ENCODE measurements at places on chromosomes 2 and 18.
A peak's percentile ranks its signal among the peaks of the same experiment; 100 is the strongest.

- DNase-seq, result no peak
Observed at GRCh38 chr2:69012310-69013141, 453 bp upstream of the ANTXR1 start.

GRCh38 chr2:27932396-27932795, 41.9 kb downstream of the BABAM2 start:
- DNase-seq, result no peak

- DNase-seq, result peak; percentile 83
Observed at GRCh38 chr2:51995293-51995692, 963.4 kb upstream of the NRXN1 start.

DNA sequence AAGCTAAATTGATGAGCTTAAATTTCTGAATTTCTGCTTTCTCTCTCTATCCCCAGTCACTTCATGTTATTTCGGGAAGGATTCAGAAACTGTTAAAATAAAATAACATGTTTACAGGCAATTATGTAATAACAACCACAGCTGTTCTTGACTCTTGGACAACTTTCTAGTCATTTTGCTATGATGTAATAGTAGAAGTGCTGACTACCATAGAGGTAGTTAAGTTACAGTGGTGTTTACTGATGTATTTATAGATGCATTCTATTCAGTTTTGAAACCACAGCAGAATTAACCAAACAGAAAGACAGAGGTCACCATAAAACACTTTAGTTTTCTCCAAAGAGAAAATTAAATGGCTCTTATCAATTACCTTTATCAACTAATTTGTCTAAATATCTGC, 1292.0 kb upstream of the CHAC2 start:
- no peak for DNase-seq

DNA sequence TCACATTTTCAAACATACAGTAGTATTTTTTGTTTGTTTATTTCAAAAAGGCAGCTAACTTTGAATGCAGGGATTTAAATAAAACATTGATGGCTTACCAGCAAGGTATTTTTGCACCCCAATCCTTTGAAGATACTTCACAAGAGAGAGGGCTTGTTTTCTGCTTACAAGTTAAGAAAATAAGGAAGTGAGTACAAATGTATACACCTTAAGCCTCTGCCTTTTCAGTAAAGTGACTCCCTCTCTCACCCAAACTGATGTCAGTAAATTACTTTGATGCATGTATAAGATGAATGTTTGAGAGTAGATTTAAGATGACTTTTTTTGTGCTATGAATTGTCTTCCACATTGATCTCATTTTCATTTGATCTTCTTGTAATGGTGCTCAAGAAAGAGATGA, 820.0 kb downstream of the CPS1 start:
- DNase-seq, result no peak

DNA sequence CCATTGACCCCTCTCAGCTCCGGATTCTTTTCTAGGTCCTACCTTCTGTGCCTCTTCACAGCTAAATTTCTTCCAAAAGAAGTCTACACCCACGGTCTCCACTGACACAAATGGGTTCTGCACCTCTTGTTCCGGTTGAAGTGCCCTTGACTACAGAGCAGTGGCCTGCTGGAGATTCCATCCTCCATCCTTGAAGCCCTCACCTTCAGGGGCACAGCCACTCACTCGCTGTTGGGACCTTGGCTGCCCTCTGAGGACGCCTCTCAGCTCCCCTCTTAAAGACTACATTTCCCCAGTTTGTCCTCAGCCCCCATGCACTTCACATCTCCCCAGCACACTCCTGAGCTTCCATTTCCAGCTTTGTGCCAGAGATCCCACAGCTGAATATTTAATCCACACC, 226.3 kb downstream of the ATAD2B start:
- DNase-seq, result no peak

GRCh38 chr2:127572841-127573240, 37.4 kb downstream of the MYO7B start:
- no peak for DNase-seq

DNA sequence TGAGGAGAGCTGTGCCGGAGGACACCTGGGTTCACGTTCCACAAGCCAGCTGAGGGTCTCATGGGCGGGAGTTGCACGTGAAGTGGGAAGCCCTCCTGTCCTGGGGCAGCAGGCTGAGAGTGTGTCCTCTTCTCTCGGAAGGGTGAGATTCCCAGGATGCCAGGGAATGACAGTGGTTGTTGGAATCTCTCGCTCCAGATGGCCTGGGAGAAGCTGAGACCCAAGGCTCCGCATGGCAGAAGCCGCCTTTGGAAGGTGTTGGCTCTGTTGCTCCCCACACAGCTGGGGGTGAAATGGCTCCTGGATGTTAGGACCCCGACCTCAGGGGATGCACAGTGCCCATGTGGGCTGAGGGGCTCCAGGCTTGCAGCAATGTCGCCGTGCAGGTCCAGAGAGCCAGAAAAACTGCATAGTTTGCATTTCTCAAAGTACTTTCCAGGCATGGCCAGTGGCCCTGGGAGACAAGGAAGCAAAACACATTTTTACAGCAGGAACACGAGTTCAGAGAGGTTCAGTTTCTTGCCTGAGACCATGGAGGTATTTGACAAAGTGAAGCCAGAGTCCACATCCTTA, 153.4 kb downstream of the TMEM18 start:
- no peak for DNase-seq

GRCh38 chr2:212646698-212647366, 108.2 kb upstream of the ERBB4 start:
- DNase-seq, result peak; percentile 43

DNA sequence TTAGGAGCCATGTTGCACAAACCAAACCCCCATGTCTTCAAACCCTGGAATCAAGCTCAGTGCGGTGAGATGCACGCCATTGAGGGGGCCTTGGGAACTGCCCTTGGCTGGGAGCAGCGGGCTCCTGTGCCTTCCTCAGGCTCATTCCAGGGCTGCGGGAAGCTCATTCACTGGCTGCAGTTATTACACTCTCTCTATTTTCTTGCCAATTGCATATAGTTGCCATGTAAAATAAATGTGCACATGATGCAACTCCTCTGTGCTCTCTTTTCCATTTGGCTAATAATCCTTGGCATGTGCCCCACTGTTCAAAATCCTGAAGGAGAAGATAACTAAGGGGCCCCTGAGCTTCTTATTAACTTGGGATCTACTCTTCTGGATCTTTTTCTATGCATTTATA, 74.7 kb downstream of the KCTD1 start:
- DNase-seq, result no peak

- DNase-seq, result no peak
Observed at GRCh38 chr2:142515493-142515892, 362.0 kb upstream of the KYNU start.

- no peak for DNase-seq
Observed at GRCh38 chr18:1240701-1241100, 336.0 kb downstream of the ADCYAP1 start.

DNA sequence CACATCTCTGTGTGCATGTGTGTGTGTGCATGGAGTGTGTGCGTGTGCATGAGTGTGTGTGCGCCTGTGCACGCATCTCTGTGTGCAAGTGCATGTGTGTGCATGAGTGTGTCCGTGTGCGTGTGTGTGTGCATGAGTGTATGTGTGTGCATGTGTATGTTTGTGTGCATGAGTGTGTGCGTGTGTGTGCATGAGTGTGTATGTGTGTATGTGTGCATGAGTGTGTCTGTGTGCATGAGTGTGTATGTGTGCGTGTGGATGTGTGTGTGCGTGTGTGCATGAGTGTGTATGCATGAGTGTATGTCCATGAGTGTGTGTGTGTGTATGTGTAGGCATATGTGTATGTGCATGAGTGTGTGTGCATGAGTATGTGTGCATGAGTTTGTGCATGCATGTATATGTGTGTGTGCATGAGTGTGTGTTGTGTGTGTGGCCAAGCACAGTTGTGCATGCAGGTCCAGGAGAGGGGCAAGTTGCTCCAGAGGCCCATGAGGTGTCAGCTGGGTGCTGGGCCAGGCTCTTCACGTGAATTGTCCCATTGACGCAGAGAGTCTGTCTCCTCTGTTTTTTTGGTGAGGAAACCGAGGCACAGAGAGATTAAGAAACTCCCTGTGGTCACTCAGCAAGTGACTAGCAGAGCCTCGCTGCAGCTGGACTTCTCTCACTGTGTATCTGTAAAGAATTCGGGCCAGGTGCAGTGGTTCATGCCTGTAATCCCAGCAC, 75.5 kb downstream of the ASB1 start:
- no peak for DNase-seq

DNA sequence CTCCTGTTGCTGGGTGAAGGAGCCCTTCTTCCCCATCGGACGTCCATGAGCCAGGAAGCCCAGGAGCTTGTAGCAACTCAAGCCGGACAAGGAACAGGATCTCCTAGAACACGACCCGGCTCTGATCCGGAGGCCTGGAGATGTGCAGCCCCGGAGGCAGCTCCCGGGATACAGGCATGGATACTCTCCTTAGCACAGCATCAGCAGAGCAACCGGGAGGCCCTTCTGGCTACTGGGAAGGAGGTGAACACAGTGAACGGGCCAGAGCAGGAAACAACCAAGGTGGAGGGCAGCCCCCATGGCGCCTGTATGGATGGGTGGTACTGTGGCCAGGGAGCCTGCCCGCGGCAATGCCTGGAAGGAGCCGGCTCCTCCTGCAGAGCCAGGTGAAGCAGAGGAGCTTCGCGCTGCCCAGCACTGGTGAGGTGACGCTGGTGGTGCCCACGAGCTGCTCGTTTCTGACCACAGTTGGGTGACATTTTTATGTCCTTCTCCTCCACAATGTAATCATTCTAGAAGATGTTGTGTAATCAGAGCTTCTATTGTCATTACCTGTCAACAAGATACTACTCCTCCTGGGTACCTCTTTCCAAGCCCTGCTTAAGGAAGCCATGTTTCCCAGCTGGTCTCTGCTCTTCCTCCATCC, 94.3 kb downstream of the TWIST2 start:
- DNase-seq, result no peak

GRCh38 chr2:97908208-97908676, 87.5 kb downstream of the TMEM131 start:
- DNase-seq, result no peak

DNA sequence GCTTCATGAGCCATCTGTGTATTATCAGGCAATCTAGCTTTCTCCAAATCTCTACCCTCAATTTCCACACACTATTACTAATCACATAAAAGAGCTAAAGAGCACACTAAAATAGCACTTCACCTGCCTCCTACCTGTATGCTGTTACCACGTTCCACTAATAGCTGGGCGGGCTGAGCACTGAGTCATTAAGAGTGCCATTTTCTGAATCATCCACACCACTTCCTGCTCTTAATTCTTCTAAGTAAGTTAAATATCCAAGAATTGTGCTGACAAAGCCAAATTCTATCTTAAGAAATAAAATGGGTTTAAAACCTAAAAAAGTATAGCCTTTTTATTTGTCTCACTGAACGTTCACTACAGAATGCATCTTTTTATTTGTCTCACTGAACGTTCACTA, 35.7 kb downstream of the NOL10 start:
- peak; percentile 36 for DNase-seq

GRCh38 chr2:113117541-113118262, 9.7 kb upstream of the IL1RN start:
- DNase-seq, result peak; percentile 86

- DNase-seq, result no peak
Observed at GRCh38 chr2:2021995-2022394, 277.7 kb upstream of the PXDN start.

DNA sequence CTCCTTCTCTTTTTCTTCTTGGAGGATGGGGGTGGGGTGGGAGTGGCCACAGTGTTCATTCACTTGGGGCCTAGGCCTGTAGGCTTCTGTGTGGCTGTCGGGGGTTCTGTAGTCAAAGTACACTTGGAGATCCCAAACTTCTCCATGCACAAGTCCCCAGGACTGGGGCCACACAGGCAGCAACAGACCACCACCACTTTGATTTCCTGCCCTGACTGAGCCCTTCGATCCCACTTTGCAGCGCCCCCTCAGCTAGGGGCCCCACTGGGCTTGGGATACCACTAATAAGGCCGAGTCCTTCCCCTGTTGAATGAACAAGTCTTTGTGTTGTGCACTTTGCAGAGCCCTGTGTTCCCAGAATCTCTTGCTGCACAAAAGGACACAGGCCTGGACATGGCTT, 5.5 kb upstream of the TEX51 start:
- no peak for DNase-seq

- DNase-seq, result peak; percentile 31
Observed at GRCh38 chr2:43605079-43605655, 9.3 kb upstream of the THADA start.

- no peak for DNase-seq
Observed at GRCh38 chr2:220162320-220162719, 534.9 kb downstream of the SLC4A3 start.

DNA sequence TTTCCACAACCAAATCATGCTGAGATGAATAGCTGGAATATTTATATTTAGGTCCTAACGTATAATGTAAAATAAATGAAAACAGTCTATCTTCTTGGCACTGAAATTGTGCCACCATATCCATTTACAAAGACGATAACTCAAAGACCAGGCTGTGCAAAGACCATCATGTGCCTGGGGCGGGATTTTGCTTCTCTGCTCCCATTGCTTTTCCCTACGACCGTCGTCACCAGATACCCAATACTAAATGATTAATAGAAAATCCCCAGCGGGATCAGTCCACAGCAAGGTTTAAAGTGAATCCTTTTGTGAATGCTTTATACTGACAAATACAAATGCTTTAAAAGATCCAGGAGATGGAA, 194.3 kb upstream of the ARL4C start:
- DNase-seq, result no peak

- peak; percentile 66 for DNase-seq
Observed at GRCh38 chr2:113217455-113218282, 43.9 kb downstream of the PSD4 start.

- no peak for DNase-seq
Observed at GRCh38 chr2:182606728-182607681, 109.1 kb upstream of the DNAJC10 start.

Data from astrocyte of the cerebellum (primary cell).